Glutamatergic neuron (in vitro differentiated cells): ENCODE measurements at places on chromosomes 1 and 21.
A peak's percentile ranks its signal among the peaks of the same experiment; 100 is the strongest.

- H3K27ac ChIP-seq = peak overlapping the region; percentile 13
- no peak for DNase-seq
- H3K27me3 ChIP-seq = peaks cover 11% of the 10 kb centered on the region
- peak overlapping the region; percentile 88 for H3K4me3 ChIP-seq
- peaks cover 24% of the 10 kb centered on the region for H3K4me1 ChIP-seq
- H3K36me3 ChIP-seq = peaks cover 6% of the 10 kb centered on the region
These were observed 2.6 kb downstream of the GADD45A start for GRCh38 chr1:67687649-67688048.

DNA sequence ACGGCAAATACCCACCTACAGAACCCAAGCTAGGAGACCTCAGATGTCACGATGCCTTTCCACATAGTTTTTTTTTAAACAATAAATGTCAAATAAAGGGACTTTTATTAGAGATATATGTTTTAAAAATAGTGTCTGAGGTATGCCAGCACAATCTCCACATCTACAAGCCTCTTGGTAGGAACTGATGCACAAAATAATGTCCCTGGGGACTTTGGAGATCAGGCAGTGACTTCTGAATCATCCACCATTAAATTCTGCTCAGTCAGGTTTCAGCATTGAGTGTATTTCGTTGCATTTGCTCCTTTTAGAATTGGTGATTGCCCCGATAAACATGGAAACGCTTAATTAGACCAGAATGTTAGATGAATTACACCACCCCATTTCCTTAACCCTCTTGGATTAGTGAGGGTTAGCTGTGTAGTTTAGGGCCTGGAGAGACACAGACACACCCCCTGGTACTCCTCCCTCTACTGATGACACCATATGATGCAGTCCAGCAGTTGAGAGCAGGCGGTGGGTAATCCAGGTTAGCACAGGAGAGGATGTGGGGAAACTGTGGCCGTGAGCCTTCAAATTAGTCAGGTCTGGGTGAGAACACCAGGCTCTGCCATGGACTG, 33.6 kb downstream of the LGR6 start:
- H3K4me1 ChIP-seq = peaks cover 2% of the 10 kb centered on the region
- H3K27ac ChIP-seq = no peak overlapping the region
- H3K27me3 ChIP-seq = peaks cover 6% of the 10 kb centered on the region
- no peak overlapping the region for H3K4me3 ChIP-seq
- DNase-seq = no peak
- no peaks in the 10 kb centered on the region for H3K36me3 ChIP-seq

- no peak for DNase-seq
- no peak overlapping the region for H3K27ac ChIP-seq
- H3K4me1 ChIP-seq = peaks cover 14% of the 10 kb centered on the region
- no peak overlapping the region for H3K4me3 ChIP-seq
These were observed 3.9 kb downstream of the PSMB2 start for GRCh38 chr1:35637401-35637809.

DNA sequence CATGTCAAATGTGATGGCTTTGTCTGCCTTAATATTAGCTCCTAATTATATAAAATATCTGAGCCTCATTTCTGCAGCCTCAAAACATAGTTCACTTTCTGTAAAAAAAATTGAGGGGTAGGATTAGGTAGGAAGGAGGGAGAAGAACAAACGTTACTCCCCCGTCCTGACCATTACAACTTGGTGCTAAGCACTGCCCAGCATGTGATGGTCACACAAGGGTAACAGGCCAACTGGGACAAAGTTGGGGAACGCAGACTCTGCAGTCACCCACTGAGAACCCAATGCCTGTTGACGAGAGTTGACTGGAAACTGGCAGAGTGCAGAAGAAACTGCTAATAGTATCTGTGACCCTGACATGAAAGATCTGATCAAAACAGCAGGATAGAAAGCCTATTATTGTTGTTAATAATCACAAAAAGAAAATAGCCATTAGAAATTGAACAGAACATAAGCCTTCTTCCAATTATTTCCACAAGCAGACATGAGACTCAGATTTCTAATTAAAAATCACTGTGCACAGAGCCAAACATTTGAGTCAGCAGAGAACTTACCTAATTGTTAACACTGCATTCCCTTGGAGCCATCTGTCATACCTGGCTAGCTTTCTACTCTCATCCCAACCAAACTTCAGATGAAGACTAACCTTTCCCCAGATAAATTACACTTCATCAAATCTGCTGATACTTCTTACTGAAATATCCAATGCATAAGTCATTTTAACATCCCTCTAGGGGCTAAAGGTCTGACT, 5.5 kb downstream of the SORT1 start:
- DNase-seq = no peak
- H3K4me3 ChIP-seq = no peak overlapping the region

DNA sequence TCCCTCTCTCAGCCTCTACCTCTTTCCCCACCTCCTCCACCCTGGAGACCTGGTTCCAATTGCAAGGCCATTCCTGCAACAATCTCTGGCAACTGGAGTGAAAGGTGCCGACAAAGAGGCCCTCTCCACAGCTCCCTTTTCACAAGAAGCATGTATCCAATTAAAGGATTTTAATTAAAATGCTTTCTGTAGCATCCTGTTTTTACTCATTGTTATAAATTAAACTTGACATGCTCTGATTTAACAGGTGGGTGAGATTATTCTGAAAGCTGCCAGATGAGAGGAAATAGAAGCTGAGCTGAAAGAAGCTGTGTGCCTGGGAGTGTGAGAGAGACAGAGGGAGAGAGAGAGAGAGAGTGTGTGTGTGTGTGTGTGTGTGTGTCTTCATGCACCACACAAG, 160.5 kb downstream of the TBX15 start:
- H3K4me1 ChIP-seq = no peaks in the 10 kb centered on the region
- H3K4me3 ChIP-seq = no peak overlapping the region
- no peak overlapping the region for H3K27ac ChIP-seq
- H3K36me3 ChIP-seq = no peaks in the 10 kb centered on the region
- DNase-seq = no peak
- no peaks in the 10 kb centered on the region for H3K27me3 ChIP-seq

- H3K4me1 ChIP-seq = peaks cover 12% of the 10 kb centered on the region
- DNase-seq = peak; percentile 65
- H3K36me3 ChIP-seq = no peaks in the 10 kb centered on the region
These were observed 121.2 kb downstream of the LMX1A start for GRCh38 chr1:165235155-165235776.

DNA sequence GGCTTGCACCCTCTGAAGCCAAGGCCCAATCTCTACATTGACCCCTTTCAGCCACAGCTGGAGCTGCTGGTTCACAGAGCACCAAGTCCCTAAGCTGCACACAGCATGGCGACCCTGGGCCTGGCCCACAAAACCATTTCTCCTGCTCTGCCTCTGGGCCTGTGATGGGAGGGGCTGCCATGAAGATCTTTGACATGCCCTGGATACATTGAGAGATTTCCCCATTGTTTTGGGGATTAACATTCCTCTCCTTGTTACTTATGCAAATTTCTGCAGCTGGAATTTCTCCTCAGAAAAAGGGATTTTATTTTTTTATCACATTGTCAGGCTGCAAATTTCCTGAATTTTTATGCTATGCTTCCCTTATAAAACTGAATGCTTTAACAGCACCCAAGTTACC, 235.8 kb downstream of the COL11A1 start:
- H3K4me3 ChIP-seq = no peak overlapping the region
- no peaks in the 10 kb centered on the region for H3K4me1 ChIP-seq
- no peak overlapping the region for H3K27ac ChIP-seq

DNA sequence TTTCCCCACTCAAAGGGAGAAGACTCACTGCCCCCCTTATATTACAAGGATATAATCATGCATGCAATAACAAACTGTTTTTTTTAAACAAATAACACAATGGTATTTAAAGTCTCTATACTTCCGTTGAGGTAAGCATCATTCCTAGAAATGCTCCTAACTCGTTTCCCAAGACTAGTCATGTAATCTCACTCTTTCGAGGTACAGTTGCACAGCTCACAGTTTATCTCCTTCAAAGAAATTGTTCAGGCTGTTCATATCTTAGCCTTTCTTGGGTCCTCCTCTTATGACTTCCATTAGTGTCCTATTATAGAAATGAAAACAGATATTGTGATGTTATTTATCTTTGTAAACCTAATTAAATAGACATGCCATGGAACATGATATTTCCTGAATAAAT, 705.0 kb downstream of the KCNT2 start:
- H3K36me3 ChIP-seq = no peaks in the 10 kb centered on the region
- no peak overlapping the region for H3K4me3 ChIP-seq
- no peak overlapping the region for H3K27ac ChIP-seq
- no peak for DNase-seq
- H3K4me1 ChIP-seq = no peaks in the 10 kb centered on the region

- no peaks in the 10 kb centered on the region for H3K36me3 ChIP-seq
- H3K27ac ChIP-seq = no peak overlapping the region
- H3K4me1 ChIP-seq = peaks cover 2% of the 10 kb centered on the region
- no peak overlapping the region for H3K4me3 ChIP-seq
These were observed 273.1 kb upstream of the SNX7 start for GRCh38 chr1:98388441-98388840.

GRCh38 chr1:110961902-110962301, 1.8 kb downstream of the LRIF1 start:
- DNase-seq = no peak
- H3K27me3 ChIP-seq = peaks cover 14% of the 10 kb centered on the region
- peak overlapping the region; percentile 95 for H3K4me3 ChIP-seq
- H3K4me1 ChIP-seq = peaks cover 4% of the 10 kb centered on the region

- H3K27me3 ChIP-seq = no peaks in the 10 kb centered on the region
- DNase-seq = no peak
- H3K36me3 ChIP-seq = no peaks in the 10 kb centered on the region
- H3K27ac ChIP-seq = no peak overlapping the region
- H3K4me1 ChIP-seq = no peaks in the 10 kb centered on the region
- H3K4me3 ChIP-seq = no peak overlapping the region
These were observed 212.9 kb downstream of the DNM3 start for GRCh38 chr1:172054172-172054571.

DNA sequence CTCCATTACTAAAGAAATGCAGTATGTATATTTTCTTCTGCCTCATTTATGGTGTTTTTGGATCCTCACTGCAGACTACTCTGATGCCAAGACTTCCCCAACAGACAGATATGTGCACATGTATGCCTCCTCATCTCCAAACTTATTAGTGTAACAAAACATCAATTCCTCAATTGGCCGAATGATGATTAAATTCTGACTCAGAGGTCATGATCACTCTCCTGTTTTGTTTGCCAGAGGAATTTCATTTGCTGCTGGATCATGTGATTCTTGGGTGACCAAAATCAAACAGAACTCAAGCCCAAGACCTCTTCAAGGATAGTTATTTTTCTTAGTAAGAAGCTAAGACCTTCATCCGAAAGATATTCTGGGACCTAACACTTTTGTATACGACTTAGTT, 227.6 kb downstream of the LMO4 start:
- DNase-seq = no peak
- no peak overlapping the region for H3K27ac ChIP-seq
- H3K4me3 ChIP-seq = no peak overlapping the region
- no peaks in the 10 kb centered on the region for H3K36me3 ChIP-seq
- H3K4me1 ChIP-seq = no peaks in the 10 kb centered on the region
- H3K27me3 ChIP-seq = peaks cover 1% of the 10 kb centered on the region

GRCh38 chr21:46356494-46357334, 32.8 kb downstream of the PCNT start:
- H3K27me3 ChIP-seq = no peaks in the 10 kb centered on the region
- H3K4me3 ChIP-seq = no peak overlapping the region
- no peaks in the 10 kb centered on the region for H3K36me3 ChIP-seq

DNA sequence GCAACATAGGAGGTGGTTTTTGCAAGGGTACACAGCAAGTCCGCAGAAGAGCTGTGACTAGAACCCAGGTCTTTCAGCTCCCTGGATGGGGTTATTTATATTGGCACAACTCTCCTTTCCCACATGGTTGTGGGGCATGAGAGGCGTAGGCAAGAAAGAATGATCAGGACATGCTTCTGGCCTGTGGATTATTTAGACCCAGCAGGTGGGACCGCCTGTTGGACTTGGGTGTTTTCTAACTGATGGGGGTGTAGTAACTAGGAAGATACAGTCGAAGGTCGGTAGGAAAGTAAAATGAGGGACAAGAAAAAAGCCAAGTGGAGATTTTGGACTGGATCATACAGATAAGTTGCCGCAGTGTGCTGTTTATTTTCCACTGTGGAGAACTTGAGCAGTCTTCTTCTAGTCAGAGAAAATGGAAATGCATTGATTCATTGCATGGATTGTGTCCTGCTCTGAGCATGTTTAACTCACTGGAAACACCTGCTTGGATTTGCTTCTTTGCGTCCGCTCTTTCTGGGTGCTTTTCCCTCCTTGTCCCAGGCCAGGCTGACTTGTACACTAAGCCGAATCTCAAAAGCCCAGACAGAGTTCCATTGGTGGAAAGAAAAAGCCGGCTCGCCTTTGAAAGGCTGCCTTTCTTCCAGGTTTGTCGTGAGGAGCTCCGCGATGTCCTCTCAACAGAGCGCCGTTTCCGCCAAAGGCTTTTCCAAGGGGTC, 592 bp downstream of the CRCT1 start:
- H3K36me3 ChIP-seq = no peaks in the 10 kb centered on the region
- H3K4me3 ChIP-seq = peak overlapping the region; percentile 81
- no peak for DNase-seq
- no peaks in the 10 kb centered on the region for H3K4me1 ChIP-seq
- H3K27ac ChIP-seq = no peak overlapping the region
- peaks cover 3% of the 10 kb centered on the region for H3K27me3 ChIP-seq

GRCh38 chr1:184403961-184404726, 17.3 kb downstream of the C1orf21 start:
- H3K36me3 ChIP-seq = no peaks in the 10 kb centered on the region
- peaks cover 35% of the 10 kb centered on the region for H3K4me1 ChIP-seq
- H3K27ac ChIP-seq = no peak overlapping the region
- H3K27me3 ChIP-seq = no peaks in the 10 kb centered on the region
